Cerebellar cortex (tissue), 1 donor: ENCODE measurements at places on chromosomes 5 and 9.
A peak's percentile ranks its signal among the peaks of the same experiment; 100 is the strongest.

DNA sequence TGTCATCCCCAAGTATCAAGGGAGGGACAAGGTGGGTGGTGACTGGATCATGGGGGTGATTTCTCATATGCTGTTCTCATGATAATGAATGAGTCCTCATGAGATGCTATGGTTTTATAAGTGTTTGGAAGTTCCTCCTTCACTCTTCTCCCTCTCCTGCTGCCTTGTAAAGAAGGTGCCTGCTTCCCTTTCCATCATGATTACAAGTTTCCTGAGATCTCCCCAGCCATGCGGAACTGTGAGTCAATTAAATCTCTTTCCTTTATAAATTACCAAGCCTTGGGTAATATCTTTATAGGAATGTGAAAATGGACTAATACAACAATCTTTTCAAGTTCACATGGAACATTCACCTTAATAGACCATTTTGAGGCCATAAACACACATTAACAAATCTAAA, 21.5 kb upstream of the DOCK2 start:
- DNase-seq = no peak

DNA sequence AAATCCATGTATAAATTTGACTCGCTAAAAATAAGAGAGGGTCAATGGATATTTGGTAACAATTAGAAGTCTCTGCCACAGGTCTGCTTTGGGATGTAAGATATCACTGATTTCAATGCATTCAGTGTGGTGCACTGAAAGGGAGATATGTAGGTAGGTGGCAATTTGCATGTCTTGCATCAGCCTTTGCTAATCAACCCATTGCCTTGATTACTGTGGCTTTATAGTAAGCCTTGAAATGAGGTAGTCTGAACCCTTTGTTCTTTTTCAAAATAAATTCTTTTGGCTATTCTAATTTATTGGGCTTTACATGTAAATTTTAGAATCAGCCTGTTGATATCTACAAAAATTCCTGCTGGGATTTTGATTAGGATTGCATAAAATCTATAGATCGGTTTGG, 15.8 kb upstream of the TBCA start:
- DNase-seq = no peak

DNA sequence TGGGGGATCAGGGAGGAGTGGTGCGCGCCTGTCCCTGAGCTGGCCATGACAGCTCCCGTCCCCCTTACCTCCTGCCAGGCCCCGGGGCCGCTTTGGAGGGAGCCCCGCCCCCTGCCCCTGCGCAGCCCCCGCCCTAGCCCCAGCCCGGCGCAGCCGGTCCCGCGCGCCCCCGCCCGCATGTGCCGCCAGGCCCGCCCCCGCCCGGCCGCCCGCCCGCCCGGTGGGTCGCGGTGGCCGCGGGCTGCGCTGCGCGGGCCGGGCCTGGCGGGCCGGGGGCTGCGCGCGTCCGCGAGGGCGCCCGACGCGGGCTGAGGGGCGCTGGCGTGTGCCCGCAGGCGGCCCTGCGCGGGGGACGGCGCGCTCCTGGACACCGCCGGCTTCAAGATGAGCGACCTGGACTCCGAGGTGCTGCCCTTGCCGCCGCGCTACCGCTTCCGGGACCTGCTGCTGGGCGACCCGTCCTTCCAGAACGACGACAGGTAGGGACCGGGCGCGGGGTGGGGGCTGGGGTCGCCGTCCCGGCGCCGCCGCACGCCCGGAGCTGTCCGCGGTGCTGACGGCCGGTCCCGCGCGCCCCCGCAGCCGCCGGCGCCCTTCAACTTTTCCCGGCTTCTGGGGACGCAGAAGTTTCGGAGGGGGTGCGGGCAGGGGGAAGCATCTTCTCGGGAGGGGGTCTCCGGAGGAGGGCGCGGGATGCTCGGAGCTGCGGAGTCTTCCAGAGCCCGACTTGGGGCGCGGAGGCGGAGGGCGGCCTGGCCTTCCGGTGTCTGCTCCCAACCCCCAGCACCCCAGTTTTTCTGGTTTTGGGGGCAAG, 12.5 kb downstream of the KCNT1 start:
- no peak for DNase-seq

DNA sequence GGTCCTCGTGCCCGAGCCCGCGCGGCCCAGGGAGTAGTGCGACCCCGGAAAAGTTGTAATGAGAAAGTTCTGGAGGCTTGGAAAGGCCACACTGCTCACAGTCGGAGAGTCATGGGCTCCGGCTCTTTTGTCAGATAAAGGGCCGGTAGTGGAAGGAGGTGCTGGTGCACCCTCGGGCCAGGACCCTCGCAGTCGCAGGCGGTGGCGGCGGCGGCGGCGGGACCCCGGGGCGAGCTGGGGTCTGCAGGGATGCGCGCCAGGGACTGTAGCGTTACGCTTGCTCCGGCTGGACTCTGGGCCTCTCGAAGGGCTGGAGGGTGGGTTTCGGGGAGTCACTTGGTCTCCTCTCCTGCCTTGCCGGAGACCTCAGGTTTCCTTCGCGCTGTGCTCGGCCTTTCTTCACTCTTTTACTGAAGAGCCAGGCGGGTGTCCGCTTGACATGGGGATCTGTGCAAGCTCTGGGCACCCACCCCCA, 1.5 kb downstream of the RORB start:
- DNase-seq = no peak

DNA sequence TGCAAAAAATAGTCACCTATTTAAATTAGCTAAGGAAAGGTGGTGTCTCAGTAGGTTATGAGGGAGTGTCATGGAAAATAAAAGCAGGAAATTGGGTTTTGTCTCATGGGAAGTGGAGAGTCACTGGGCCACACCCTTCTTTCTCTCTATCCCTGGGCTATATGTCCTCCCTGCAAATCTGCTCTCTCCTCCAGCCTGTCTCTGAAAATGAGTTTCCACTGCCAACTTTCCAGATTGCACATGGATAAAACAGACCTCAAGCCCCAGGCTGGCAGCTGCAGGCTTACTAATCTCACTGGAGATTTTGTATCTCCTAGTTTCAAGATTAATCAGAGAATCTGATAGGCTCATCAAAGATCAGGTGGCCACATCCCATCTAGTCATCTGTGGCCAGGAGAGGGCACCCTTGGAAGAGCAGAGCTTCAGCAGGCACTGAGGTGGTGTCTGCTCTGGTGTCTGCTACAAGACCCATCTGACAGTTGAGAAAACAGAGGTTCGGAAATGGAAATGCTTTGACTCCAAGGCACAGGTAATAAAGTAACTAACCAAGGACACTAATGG, 178.9 kb downstream of the MSX2 start:
- no peak for DNase-seq

DNA sequence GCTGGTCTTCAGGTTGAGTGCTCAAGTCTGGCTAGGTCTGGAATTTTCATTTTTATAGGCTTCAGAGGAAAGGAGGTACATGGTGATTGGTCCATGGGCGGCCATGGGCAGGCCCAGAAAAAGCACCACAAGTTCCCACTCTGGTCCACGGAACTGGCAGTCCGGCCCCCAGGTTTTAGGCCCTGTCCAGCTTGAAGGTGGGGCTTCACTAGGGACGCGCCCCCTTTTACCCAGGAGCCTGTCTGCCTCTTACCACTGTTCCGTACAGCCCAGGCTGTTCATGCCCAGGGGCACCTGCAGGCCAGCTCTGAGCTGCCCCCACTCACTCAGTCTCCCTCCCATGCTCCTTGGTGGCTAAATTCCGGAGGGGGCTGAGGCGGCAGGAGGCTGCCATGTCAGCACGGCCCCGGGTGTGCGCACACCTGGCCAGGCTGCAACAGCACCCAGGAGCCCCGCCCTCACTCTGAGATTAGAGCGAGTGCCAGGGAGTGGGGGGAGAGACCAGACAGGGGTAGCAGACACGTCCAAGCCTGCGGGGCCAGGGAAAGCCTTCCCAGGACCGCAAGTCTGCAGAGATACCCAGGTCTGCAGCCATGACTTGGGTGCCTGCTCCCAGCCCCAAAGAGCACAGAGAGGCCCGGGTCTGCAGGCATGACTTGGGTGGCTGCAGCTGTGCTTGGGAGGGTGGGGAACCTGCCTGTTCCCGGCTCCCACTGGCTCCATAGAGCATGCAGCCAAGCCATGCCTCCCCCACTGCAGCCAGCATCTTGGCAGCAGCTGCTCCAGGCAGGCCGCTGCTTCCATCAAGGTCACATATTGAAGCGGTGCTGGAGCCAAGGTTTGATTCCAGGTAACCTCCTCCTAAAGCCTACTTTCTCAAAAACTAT, 390.2 kb upstream of the SGCD start:
- no peak for DNase-seq

- DNase-seq = no peak
Measured at GRCh38 chr9:133767625-133768024, 29.5 kb upstream of the SARDH start.

- no peak for DNase-seq
Measured at GRCh38 chr9:36911601-36912412, 122.3 kb downstream of the PAX5 start.

DNA sequence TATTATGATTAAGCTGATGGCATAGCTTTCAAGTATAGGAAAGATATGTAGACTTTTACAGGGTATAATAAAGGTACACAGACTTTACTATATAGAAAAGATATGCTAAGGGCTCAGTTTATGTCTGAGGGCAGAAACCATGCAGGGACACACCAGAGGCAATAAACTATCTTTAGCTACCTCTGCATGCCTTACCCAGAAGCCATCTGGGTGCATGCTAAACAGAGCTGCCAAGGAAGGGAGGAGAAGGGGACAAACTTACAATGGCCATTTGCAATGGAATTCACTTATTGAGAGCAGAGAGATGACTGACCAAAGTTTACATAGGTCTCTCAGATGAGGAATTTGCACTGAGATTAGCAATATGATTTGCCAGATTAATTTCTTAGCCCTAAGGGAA, 143.1 kb upstream of the NR4A3 start:
- no peak for DNase-seq

DNA sequence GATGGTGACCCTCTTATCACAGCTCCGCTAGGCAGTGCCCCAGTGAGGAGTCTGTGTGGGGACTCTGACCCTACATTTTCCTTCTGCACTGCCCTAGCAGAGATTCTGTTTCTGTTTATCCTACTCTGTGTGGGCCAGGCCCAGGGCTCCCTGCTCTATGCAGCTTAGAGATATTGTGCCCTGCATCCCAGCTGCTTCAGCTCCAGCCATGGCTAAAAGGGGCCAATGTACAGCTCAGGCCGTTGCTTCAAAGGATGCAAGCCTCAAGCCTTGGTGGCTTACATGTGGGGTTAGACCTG, 2030.7 kb upstream of the CDH9 start:
- no peak for DNase-seq

GRCh38 chr5:35753500-35753899, 103.2 kb upstream of the IL7R start:
- no peak for DNase-seq

- no peak for DNase-seq
Measured at GRCh38 chr5:74174366-74174765, 466.2 kb downstream of the ENC1 start.

DNA sequence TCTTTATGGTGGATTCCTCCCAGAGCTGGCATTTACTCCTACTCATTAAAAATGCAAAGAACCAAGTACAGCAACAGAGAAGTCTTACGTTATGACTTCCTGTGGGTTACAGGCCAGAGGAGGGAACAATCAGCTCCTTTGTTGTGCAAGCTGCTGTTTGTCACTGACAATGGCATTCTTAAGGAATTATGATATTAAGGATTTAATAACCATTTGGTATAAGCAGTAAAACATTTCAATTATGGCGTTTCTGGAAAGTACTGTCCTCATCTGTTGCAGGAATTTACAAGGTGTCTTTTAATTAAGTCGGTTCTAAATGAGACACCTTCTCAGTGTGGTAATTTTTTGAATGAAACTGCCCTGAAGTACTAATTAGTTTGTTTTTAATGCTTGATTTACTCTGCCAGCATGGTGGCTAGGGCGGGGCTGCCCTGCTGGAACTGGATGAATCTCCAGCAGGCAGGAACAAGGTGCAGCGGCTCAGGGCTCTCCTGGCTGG, 49.1 kb upstream of the VDAC1 start:
- no peak for DNase-seq

DNA sequence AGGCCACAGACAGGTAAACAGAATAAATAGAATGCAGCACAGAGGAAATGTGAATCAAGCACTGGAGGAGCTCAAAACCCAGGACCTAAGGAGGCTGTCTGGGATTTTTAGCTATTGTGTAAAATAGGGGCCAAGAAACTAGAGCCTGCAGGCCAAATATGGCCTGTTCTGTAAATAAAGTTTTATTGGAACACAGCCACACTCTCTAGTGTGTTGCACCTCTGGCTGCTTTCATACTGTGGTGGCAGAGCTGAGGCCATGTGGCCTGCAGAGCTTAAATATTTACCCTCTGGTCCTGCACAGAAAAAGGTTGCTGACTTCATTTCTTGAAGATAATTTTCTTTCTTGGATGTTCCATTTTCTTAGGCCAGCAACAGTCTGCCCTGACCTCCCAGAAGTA, 136.4 kb downstream of the WDR41 start:
- DNase-seq = no peak

GRCh38 chr5:171431251-171431777, 11.9 kb downstream of the FGF18 start:
- DNase-seq = no peak

DNA sequence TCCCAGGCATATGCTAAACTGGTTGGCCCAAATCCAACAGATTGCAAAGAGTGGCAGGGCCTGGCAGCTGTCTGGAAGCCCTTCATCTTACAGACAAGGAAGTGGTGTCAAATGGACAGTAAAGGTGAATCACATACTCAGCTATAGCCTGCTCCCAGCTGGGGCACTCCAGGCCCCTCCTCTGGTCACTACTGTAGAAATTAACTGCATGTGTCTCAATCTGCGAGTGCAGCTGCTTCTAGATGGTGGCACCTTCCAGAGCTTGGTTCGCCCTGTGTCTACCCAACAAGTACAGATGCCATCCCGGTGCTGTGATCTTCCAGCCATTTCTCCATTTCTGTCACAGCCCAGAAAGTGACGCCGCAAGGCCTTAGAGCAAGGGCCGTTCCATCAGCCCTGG, 50.2 kb downstream of the OTULIN start:
- DNase-seq = peak; percentile 35

GRCh38 chr5:120690621-120691407, 226.7 kb downstream of the PRR16 start:
- no peak for DNase-seq

GRCh38 chr9:107778661-107779060, 289.1 kb upstream of the KLF4 start:
- no peak for DNase-seq

DNA sequence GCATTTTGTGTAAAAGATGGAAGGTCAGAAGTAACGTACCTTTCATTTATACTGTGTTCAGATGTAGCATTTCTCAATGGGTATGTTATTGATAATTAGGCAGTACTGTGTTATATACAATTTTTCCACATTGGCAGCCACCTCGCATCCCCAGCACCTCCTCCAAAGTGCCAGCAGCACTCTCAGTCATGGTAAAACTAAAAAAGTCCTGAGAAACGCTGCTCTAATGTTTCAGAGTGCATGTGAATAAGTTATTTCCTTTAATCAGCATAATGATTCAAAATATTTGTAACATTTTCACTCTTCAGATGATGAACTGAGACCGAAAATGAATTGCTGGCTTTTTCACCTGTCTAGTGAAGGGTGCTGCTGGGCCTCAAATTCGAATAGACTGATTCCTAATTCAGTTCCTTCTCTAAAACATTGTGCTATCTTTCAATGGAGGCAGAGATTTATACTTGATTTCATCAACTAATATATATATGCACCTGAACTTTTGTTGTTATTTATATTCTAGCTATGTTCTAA, 79.9 kb upstream of the ANKRD55 start:
- DNase-seq = no peak
